ENCODE measurements at places on chromosomes 5 and 9.
A peak's percentile ranks its signal among the peaks of the same experiment; 100 is the strongest.

GRCh38 chr5:123585871-123586270 lies 73.9 kb downstream of the CSNK1G3 start:
- DNase-seq = no peak

DNA sequence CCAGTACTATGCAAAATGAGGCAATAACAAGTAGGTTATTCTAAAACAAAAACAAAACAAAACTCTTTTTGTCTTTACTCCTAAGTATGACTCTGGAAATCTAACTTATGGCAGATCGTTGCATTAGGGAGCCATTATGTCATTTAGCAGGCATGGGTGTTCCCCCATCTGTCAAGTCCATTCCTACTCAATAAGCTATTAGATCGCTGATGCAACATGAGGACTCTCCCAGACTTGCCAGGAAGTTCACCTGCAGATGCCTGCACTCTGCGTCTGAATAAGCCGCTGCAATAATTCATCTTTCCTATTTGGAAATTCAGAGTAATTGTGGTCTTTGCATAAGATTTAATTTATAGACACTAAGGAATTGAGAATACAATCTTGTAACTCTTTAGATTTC lies 585.0 kb downstream of the KIF4B start:
- DNase-seq = no peak

DNA sequence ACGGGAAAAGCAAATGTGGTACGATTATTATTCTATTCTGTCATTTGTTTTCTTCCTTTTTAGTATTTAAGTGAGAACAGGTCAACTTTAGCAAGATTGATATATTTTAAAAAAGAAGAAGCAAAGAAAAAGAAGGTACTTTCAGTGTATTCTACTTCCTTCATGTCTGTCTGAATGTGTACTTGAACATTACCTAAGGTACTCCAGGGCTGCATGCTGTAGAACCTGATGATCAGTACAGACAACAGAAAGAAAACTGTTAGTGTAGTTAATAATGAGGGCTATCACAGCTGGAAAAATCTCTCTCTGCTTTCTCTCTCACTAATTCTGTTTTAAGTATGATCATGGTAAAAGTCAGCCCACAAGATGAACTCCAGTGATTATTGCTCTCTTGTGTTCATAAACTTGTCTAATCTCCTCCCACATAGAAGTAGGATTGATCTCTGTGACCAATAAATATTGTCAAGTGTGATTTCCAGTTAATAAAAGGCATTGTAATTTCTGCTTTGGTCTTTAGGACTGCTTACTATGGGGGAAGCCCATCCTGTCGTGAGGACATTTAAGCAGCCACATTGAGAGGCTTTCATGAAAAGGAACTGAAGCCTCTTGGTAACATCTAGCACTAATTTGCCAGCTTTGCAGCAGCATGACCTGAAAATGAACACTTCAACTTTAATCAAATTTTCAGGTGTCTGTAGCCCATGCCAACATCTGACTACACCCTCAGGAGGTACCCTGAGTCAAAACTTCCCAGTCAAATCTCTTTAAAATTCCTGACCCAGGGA lies 864.0 kb upstream of the ACO1 start:
- no peak for DNase-seq

DNA sequence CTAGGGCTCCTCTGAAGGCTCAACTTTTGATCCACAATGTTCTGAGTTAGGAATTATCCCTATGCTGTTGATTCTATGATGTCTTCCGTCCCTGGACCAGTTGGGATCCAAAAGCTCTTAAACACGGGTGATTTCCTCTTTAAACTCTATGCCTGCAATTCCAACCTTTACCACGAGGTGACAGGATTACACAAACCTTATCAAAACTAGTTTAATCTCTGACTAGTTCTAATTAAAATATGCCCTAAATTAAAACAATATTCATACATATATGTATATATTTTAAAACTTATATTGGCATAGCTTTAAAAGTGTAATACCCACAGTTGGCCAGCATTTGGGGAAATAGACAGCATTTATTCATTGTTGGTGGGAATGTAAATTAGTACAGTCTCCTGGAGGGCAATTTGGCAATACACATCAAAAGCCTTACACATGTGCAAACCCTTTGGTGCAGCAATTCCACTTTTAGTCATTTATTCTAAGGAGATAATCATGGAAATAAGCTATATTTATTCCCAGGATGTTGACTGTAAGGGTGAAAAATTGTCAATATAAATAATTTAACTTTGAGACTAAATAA lies 51.6 kb upstream of the PHYKPL start:
- DNase-seq = no peak

DNA sequence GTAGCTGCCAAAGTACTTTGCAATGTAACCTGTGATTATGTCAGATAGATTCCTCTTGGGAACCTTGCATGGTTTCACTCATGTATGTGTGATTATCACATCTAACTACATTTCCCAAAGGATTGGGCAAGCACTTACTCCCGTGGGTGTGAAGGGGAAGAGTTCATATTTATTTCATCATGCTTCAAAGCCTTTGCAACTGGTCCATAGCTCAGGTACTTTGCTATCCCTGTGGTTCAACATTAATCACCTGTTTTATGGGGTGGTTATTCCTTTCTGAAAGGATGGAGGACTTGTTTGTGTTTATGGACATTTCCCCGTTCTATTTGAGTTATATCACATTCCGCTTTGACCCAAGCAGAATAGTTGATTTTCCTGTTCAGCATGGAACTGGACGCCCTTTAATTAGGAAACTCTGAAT lies 13.6 kb upstream of the ERMP1 start:
- DNase-seq = no peak

GRCh38 chr9:114836769-114837168 lies 30.9 kb upstream of the TNFSF15 start:
- no peak for DNase-seq

- no peak for DNase-seq
Measured at GRCh38 chr9:36121971-36122370, 14.6 kb upstream of the GLIPR2 start.

- no peak for DNase-seq
Measured at GRCh38 chr9:113495526-113495925, 32.0 kb downstream of the RGS3 start.

- DNase-seq = peak; percentile 54
Measured at GRCh38 chr5:141001844-141002604, 35.7 kb downstream of the PCDHAC2 start.

- no peak for DNase-seq
Measured at GRCh38 chr5:109942646-109943045, 252.9 kb downstream of the MAN2A1 start.

- DNase-seq = no peak
Measured at GRCh38 chr9:98022447-98022846, 34.1 kb upstream of the NANS start.

DNA sequence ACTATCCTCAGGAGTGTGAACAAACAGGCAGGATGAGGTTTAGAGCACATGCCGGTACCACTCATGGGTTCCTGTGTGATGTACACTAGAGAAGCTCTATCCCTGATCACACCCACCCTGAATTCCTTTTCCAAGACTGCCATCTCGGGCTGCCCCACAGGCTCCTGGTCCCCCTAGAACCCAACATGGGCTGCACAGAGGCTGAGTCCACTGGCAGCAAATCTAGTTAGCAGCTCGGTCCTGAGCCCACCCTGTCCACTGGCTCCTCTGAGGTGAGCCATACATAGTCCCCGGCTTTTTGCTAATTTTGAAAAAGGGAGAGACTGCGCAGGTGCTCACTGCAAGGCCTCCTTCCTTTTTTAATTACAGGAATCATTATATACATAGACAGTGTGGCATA lies 227.0 kb downstream of the FSTL4 start:
- DNase-seq = no peak

GRCh38 chr5:113325054-113325453 lies 109.7 kb downstream of the TSSK1B start:
- DNase-seq = no peak

- DNase-seq = no peak
Measured at GRCh38 chr9:117957267-117957666, 253.1 kb downstream of the TLR4 start.

DNA sequence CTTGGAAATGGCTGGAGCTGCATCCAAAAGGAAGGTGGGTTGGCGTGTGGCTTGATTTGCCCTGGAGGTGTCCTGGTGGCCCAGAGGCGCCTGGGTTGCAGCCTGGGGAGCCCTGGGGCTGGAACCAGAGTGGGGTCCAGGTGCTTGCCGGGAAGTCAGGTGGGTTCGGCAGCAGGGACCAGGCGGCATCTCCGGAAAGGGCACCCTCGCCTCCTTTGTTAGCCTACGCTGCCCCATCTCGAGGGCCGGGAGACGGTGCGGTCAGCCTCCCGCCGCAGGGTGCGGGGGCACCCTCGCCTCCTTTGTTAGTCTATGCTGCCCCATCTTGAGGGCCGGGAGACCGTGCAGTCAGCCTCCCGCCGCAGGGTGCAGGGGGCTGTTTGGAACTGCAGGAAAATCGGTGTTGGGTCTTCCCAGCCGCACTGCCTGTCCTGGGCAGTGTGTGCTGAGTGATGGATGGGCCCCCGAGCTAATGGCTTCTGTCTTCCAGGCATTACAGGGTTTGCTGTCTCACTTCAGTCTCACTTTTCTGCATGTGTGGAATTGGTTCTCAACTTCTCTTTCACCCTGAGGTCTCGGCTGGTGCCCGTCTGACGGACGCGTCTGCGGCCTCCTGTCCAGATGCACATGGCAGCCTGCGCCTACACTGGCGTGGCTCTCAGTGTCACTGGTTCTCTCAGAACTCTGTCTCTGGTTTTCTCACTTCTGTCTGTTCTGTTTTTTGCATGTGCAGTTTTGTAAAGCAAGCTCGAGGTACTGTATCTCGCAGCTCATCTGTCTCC lies 139.0 kb downstream of the CACNA1B start:
- DNase-seq = no peak

DNA sequence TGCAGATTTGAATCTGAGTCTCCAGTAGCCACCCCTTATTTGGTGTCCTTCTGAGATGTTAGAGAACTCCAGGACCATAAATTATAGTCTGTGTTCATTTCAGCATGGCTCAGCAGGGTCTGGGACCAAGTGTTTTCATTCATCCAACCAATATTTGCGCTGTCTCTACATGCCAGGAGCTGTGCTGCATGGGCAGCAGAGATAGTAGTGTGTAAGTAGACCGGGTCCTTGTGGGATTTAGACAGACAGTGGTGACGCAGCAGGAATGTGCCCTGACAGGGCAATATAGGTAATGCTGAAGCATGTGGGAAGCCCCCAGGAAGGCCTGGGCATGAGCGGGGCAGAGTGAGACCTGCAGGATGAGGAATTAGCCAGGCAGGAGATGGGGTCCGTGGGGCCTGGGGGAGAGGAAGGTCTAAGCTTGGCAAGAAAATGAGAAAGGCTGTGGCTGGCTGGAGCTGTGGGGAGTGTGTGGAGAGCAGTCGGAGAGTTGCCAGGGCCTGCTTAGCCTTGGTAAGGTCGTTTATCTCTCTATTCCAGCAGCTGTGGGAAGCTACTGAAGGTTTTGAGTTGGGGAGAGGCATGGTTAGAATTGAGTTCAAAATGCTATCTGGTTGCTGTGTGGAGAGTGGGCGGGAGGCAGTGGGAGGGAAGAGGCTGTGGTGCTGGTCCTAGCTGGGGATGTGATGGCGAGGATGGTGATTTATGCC lies 16.8 kb downstream of the STXBP1 start:
- DNase-seq = no peak

GRCh38 chr5:119945691-119946090 lies 316.3 kb downstream of the FAM170A start:
- DNase-seq = no peak

DNA sequence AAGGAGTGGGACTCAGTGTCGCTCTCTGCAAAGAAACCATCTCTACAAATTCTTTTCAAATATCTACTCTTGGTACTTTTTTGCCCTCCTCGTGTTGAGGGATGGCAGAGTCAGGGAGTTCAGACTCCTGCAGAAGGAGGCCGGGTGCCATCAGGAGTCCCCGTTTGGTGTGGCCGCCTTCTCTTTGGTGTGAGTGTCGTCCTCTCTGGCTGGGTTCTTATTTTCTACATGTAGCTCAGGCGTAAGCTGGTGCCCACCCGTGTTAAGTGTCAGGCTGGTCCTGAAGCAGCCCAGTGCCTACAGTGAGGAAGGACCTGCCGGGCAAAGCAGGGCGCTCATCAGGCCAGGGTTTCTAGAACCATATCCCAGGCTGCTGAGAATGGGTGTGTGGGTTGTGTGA lies 37.0 kb downstream of the OTULIN start:
- no peak for DNase-seq

DNA sequence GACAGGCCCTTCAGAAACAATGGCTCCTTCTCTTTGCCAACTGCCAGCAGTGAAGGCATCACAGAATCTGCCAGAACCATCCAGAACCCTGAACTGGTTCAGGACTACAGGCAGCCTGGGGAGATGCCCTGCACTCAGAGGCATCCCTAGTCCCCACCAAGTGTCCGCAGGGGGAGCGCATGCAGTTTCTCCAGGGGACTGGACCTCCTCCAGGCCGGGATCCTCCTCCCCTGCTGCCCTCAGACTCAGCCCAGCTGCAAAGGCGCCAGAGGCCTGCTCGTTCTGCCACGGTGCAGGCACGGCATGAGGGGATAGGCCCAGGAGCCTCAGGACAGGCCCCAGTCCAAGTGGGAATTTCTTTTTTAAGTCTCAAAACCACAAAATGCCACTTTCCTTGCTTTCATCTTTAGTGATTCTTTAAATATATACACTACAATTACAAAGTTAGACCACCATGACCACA lies 72.0 kb downstream of the SEMA4D start:
- no peak for DNase-seq

DNA sequence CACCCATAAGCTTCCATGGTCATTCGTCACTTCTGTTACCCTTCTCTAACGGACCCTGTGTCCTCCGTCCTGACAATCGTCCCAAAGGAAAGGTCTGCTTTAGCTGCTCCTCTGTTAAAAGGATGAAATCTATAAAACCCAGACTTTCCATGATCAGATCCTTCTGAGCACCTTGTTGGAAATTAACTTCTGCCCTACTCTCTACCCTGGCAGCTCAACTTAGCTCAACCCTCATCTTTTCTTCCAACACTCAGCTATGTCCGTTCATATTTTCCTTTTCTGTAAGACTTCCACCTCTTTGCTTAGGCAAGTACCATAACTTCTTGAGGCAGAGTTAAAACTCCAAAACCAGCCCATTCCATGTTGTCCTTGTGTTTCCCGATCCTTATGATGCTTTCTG lies 205.4 kb downstream of the SPATA31A6 start:
- DNase-seq = no peak
